ENCODE measurements at places on chromosomes 16 and 17.
A peak's percentile ranks its signal among the peaks of the same experiment; 100 is the strongest.

DNA sequence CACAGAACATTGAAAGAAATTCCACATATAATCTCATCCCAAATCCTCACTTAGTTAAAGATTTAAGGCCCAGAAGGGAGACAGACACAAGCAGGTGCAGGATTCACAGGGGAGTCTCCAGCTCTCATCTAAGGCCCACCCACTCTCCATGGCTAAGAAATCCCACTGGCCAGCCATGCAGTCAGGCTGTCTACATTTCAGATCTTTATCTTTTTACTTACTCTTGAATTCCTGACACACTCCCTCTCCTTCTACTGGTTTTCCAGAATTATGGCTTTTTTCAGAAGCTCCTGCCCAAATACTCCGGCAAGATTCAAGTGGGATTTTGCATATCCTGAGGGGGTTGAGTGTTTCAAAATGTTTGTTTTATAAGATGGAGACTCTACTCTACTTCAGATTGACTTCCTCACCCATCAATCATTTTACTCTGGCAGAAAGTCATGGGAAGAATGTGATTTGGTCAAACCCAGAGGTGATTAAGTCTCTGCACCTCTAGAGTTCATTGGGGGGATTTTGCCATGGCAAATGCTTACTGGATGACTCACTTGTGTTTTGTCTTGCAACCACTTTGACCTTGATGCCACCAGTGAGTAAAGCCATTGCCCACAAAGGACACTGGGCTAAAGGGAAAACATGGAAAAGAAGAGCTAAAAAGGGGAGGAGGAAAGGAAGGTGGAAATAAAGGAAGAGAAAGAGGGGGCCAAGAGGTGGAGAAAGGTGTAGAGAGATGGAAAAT, 688.8 kb upstream of the SALL1 start:
- DNase-seq, result no peak

GRCh38 chr16:4556580-4556979, 440 bp downstream of the C16orf96 start:
- no peak for DNase-seq

- no peak for DNase-seq
Observed at GRCh38 chr17:65978871-65979270, 213.1 kb downstream of the CEP112 start.

DNA sequence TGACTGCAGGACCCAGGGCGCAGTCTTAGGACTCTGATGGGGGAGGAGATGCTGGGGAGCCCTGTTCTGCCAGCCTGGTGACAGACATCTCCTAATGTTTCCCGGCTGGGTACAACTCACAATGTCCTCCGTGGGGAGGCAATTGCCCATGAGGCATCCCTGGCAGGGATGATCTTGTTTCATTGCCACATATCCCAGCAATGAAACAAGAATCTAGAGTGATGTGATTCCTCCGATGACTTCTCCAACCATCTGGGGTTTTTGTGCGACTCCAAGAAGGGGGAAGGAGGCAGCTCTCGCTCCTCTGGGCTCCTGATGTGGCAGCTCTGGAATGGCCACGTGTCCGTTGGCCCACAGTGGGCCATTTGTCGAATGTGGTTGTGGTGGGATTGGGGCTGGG, 255.8 kb downstream of the SEC14L1 start:
- DNase-seq, result no peak

GRCh38 chr16:31136287-31136662, 748 bp upstream of the PRSS8 start:
- no peak for DNase-seq

- DNase-seq, result no peak
Observed at GRCh38 chr17:50532452-50533024, at the start of gene EPN3. EPN3 (plus strand) TSS chr17:50532735; CDS start chr17:50536557, 3,822 bp downstream.

DNA sequence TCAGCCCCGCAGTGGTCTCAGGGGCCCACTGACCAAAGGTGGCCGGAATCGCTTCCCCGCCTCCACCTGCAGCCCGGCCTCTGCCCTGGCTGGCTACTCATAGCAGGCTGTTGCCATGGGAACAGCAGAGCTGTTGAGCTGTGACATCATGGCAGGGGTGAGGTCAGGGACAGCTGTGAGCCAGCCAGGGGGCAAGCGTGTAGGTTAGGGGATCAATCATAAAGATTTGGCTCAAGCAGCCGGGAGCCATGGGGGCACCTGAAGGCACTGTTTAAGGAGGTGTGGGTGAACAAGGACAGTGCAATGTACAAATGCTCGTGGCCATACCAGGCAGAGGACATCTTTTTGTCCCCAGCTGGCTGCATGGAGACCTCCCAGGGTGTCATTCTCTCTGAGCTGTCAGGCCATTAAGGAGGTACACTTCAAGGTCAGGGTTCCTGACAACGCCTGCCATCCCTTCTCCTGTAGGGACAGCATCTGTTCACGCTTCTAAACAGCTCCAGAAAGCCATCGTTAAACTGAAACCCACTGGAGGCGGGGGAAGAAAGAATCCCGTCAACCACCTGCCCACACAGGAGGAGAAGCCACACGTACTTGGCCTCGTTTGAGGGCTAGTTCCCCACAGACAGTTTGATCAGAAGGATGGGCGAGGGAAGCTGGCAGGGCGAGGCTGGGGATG, at the start of gene CEP295NL:
CEP295NL (minus strand) TSS at position 101 of the 679 bp plus-strand sequence. CDS start 1,373 bp downstream, outside the sequence.
- DNase-seq, result peak; percentile 76

DNA sequence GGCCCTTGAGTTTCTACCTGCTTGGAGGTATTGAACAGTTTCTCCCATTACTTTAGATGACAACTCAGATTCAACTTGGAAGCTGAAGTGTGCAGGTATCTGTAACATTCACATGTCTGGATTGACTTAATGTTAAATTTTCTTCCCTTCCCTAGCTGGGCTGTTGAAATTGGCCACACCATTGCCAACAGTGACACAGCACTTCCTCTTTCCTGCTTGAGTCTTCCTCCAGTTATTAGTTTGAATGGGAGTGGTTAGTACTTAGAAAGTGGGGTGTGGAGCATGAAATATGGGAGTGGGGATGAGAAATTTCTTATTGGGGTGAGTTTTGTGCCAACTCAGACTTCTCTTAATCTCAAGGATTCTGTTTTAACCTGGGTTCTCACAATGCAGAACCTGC, 454.9 kb downstream of the KCNJ2 start:
- no peak for DNase-seq

DNA sequence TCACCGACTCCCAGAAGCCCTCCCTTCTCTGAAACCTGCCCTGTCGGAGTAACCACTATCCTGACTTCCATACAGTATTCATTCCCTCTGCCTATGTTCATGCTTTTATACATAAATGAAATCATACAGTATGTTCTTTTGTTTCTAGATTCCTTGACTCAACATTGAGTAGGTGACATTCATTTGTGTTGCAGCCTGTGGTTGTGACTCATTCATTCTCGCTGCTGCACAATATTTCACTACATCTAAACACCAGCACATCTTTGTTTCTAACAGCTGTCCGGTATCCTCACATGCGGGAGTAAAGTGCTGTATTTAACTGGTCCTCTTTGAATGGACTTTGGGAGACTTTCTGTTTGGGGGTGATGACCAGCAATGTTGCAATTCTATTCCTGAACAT, 135.0 kb upstream of the FOXF1 start:
- no peak for DNase-seq

DNA sequence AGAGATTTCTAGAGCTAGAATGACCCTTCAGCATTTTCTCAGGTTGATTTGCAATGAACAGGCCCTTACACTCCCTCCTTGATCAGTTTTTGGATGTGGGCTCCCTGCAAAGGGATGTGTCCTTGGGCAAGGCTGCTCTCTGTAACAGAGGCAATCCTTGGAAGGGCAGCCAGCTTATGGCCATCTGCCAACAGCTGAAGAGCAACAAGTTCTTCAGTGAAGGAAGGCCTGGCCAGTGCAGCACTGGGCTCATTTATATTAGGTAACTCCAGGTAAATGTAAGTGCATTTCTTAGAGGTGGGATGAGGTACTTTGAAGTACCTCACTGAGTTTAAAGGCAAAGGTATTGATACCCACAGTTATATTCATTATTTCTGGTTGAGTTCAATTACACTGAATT, 114.3 kb upstream of the KCNJ16 start:
- DNase-seq, result no peak

- no peak for DNase-seq
Observed at GRCh38 chr17:63516910-63517824, 6.0 kb upstream of the KCNH6 start.

GRCh38 chr16:22300427-22301071, 3.3 kb downstream of the POLR3E start:
- no peak for DNase-seq

GRCh38 chr16:12801511-12802042, 2.1 kb downstream of the CPPED1 start:
- peak; percentile 31 for DNase-seq

GRCh38 chr16:49023050-49023449, 258.6 kb downstream of the CBLN1 start:
- no peak for DNase-seq

DNA sequence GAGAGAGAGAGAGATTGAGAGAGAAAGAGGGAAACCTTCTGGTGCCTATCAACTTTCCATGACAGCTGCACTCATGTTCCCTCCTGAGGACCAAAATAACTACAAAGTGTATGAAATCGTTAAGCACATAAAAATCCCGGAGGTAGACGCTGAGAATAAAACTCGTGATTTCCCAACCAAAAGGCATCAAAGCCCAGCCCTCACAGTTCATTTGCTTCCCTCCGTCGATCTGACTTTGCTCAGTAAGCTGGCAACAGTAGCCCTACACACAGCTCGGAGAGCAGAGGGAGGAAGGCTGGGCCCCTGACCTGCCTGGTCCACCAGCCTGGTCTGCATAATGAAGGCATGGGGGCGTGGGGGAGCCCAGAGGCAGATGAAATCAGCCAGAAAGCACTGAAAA, 273.9 kb upstream of the ZFHX3 start:
- no peak for DNase-seq

DNA sequence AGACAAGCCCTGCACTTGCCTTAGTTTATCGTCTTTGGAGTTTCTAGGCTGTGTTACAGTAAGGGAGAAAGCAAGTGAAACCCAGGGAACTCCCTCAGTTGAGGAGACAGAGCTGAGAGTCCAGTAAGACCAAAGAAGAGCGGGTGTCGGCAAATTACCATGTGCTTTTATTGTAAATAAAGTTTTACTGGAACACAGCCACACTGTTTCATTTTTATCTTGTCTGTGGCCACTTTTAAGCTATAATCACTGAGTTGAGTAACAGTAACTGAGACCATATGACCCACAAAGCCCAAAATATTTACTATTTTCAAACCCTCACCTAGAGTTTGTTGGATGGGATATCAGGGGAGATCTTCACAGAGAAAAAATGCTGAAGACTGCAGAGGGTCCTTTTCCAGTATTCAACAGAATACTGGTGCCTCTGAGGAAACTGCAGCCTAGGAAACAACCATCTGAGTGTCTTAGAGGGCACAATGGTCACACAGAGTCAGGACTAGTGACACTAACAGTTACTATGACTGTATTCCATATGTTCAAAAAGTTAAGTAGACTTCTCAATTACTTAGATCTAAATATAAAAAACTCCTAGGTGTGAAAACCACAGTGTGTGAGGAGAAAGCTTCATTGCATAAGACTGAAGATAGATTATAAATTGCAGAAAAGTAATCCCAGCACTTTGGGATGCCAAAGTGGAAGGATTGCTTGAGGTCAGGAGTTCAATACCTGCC, 351.1 kb upstream of the TBX2 start:
- no peak for DNase-seq

DNA sequence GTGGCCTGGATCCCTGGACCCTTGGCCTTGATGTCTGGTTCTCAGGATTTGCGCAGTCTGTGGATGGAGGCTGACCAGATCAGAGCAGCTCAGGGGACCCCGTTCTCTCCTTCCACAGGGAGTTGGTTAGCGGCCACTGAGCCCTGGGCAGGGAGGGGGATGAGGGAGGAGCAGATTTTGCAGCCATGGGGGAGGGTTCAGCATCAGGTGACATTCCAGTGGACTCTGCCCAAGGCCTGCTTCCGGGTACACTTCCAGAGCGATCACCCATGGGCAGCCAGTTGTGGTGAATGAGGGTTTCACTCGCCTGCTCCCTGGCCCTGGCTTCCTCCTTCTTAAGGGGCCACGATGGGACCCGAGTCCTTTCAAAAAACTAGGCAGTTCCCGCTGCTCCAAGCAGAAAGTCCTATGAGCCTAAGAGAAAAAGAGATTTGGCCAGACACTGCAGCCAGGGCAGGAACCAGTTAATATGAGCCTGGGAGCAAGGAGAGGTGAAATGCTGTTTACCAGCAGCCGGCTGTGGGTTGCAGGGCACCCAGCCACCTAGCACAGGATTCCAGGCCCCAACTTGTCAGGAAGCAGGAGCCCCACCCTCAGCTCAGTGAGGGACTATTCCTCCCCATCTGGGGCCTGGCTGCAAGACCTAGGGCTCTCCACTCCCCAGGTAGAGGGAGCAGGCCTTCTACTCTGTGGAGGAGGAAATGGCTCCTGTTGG, 4.7 kb upstream of the GPRC5C start:
- peak; percentile 81 for DNase-seq

GRCh38 chr16:27650073-27650701, 100.2 kb downstream of the KATNIP start:
- DNase-seq, result no peak

GRCh38 chr16:84933774-84934631, 77.3 kb downstream of the ZDHHC7 start:
- DNase-seq, result no peak

- DNase-seq, result no peak
Observed at GRCh38 chr17:74125156-74125555, 78.3 kb upstream of the RPL38 start.

GRCh38 chr17:5644065-5644464, 59.8 kb upstream of the NLRP1 start:
- DNase-seq, result no peak

DNA sequence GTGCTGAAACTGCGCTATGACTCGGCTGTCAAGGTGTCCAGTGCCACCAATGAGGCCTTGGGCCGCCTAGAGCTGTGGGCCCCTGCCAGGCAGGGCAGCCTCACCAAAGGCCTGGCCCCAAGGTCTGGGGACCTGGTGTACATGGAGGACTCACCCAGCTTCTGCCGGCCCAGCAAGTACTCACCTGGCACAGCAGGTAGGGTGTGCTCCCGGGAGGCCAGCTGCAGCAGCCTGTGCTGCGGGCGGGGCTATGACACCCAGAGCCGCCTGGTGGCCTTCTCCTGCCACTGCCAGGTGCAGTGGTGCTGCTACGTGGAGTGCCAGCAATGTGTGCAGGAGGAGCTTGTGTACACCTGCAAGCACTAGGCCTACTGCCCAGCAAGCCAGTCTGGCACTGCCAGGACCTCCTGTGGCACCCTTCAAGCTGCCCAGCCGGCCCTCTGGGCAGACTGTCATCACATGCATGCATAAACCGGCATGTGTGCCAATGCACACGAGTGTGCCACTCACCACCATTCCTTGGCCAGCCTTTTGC, 25.0 kb downstream of the WNT9B start:
- no peak for DNase-seq

GRCh38 chr17:349666-350065, 2.9 kb downstream of the RPH3AL start:
- DNase-seq, result no peak

GRCh38 chr16:85344502-85345128, 232.3 kb upstream of the CIBAR2 start:
- no peak for DNase-seq

GRCh38 chr17:67054011-67054591, 9.7 kb downstream of the CACNG1 start:
- DNase-seq, result no peak

GRCh38 chr17:77424585-77425344, 284.0 kb downstream of the SEC14L1 start:
- peak; percentile 85 for DNase-seq

- no peak for DNase-seq
Observed at GRCh38 chr17:17907469-17907868, 64.7 kb downstream of the TOM1L2 start.

- no peak for DNase-seq
Observed at GRCh38 chr16:69847643-69848042, 85.5 kb downstream of the WWP2 start.

- no peak for DNase-seq
Observed at GRCh38 chr16:25023556-25023955, 8.4 kb upstream of the ARHGAP17 start.
